ENCODE measurements at places on chromosomes 7 and 10.

- no peak for DNase-seq
Measured at GRCh38 chr7:124908259-124908658, 21.4 kb downstream of the POT1 start.

- no peak for DNase-seq
Measured at GRCh38 chr7:44767912-44768627, 19.4 kb downstream of the ZMIZ2 start.

DNA sequence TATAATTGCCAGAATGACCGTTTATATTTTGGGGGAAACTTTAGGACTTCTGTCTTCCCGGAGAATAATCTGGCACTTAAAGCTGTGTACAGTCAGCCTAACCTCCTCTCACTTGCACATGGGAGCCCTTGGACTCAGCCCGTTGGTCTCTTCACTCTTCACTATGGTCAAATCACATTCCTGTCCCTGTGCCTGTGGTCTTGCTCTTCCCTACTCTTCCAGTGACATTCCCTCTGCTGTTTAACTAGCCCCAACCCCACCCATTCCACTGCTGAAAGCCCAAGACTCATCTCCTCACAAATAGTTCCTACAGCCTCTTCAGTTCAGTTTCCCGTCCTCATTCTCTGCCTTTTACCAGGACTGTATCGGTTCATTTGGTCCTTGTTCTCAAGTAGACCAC lies 135.0 kb downstream of the DYNC1I1 start:
- no peak for DNase-seq

GRCh38 chr7:41695661-41696322 lies 7.1 kb downstream of the INHBA start:
- no peak for DNase-seq

DNA sequence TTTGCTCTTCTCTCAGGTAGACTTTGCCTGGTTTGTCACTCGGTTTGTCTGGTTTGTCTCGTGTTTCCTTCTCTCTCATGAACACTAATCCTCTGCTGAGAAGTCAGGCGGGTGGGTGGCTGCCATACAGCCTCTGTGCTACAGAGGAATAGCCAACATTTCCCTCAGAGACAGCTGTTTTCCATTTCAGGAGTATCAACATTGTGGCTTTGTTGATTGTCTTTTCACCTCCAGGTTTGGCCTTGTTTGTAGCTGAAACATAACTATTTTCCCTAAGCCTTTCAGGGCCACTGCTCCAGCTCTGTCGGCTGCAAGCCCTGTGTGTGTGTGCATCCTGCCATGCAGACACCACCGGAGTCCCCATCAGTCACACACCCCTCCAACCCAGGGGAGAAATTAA lies 122.8 kb downstream of the BAMBI start:
- DNase-seq = no peak

- DNase-seq = no peak
Measured at GRCh38 chr7:3232228-3232627, 68.8 kb upstream of the SDK1 start.

GRCh38 chr10:71840958-71841335 lies 10.1 kb downstream of the PSAP start:
- DNase-seq = no peak

GRCh38 chr10:92972066-92972870 lies 88.3 kb upstream of the CYP26C1 start:
- peak; percentile 30 for DNase-seq

- no peak for DNase-seq
Measured at GRCh38 chr7:154863766-154864522, 139.0 kb downstream of the PAXIP1 start.

- DNase-seq = no peak
Measured at GRCh38 chr10:18980089-18980629, 68.4 kb upstream of the MALRD1 start.

DNA sequence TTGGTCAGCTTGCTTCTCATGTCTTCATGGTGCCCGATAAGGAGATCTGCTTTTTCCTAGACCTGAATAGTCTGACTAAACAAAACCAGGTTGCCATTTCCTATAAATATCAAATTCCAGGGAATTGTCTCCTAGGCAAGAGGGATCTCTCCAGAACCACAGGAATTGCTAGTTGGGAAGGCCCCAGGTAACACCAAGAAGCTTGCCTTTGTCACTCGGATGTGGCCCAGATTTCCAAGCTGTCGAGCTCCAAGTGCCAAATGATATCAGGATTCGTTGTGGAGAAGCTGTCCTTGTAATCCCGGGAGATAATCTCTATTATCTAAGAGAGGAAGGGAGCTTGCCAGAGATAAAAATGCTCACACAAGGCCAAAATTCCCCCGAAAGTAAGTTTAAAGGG lies 1288.5 kb upstream of the AUTS2 start:
- DNase-seq = no peak

DNA sequence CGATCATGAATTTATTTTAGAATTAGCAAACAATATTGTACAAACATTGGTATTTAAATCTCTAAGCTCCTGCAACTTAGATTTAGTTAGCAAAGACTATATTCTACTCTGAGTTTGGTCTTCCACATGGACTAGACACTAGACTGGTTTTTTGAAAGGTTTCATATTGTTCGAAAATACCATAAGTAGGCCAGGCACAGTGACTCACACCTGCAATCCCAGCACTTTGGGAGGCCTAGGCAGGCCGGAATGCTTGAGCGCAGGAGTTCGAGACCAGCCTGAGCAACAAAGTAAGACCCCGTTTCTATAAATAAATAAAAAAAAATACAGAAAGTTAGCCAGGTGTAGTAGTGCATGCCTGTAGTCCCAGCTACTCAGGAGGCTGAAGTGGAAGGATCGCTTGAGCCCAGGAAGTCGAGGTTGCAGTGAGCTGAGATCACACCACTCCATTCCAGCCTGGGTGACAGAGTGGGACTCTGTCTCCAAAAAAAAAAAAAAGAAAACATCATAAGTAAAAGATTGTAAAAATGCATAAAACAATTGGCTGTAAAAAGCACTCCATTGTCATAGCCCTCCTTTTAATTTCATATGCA lies 73.1 kb downstream of the ABCC2 start:
- DNase-seq = no peak

DNA sequence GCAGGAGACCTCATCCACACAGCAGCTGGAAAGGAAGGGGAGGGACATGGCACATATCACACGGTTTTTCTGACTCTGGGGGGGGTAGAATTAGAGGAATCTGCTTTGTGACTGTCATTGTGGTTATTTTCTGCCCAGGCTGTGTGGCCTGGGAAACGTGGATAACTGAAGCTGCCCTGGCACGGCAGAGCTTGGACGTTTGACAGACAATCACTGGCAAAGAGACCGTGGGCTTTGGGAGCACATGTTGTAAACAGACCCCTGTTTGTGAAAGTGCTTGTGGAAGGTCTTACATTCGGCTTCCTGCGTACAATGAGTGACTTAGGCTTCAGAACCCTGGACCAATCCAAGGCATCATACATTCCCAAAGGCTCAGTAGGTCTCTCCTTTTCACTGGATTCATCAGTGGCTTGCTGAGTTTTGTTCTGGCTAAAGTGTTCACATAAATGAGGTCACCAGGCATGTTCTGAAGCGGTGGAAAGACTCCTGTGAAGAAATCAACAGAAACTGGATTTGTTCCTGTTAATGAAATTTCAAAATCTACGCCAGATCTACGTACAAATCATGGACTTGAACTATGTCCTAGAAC lies 188.2 kb downstream of the TEX36 start:
- no peak for DNase-seq

GRCh38 chr10:100185364-100186252 lies at the start of gene ERLIN1:
Gene ERLIN1 (minus strand): TSS chr10:100186029. CDS start chr10:100185626, 403 bp downstream.
- peak; percentile 97 for DNase-seq
